ENCODE measurements at places on chromosomes 1 and 21.
A peak's percentile ranks its signal among the peaks of the same experiment; 100 is the strongest.

DNA sequence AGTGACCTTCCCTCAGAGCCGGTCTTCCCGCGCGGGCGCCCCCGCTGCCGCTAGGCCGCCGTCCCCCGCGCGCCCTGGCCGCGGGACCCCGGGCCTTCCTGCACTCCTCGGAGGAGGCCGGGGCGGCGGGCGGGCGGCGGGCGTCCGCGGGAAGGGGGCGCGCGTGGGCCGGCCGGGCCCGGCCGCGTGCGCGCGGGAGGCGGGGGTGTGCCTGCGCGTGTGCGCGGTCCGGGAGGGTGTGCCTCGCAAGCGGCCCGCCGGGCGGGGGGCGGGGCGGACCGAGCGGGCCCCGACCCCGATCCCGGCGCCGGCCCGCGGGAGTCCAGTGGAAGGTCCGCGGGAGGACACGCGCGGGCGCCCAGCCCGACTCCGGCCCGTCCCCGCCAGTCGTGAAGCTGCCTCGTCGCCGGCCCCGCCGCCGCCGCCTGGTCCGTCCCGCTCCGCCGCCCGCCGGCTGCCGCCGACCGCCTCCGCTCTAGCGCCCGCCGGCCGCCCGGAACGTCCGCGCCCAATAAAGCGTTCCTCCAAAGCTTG is 438 bp downstream of the MRPS6 start:
- no peak for DNase-seq

DNA sequence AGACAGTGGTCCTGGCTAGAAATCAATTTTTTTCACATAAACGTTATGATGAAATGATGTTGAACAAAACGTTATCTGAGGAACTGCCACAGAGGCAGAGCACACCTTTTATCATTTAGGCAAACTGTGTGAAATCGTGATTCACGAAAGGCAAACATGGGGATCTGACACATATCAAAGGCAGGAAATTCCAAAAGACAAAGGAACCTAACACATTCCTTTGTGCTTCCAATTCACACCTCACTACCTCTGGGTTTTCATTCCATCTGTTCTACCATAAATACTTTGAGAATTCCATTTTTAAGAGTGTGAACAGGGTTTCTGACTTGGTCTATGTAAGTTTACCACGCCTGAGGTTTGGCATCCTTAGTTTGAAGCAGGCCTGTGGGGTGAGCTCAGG is 119.5 kb upstream of the KRTAP19-8 start:
- DNase-seq, result no peak

GRCh38 chr1:15349133-15349532 is 60.6 kb upstream of the EFHD2 start:
- no peak for DNase-seq

- no peak for DNase-seq
Measured at GRCh38 chr1:94416901-94417727, 1.1 kb upstream of the ABCD3 start.

DNA sequence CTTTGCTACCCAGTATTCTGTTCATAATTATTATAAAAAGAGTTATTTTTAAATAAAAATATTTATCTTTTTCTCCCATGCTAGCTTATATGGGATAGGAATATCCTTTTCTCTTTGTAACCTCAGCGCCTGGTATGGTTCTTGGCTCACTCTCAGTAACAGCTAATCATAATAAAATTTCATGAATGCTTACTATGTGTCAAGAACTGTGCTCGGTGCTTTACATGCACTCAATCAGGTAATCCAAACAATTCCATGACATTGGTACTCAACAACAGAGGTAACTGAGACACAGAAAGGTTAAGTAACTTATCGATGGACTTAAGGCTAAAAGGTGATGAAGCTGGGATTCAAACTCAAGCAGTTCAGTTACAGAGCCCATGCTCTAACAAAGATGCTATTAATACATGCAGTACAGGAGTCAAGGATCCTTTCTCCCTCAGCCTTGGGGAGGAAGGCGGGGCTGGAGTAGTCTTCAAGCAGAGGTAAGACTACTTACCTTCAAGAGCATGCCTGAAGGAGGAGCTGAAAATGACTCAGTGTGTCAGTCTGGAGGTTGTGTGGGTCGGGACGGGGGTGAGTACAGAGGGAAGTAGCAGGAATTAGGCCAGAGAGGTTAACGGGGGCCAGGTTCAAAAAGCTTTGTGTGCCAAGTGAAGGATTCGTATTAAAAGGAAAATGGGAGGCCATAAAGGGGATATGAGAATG is 73.4 kb downstream of the PLPPR5 start:
- DNase-seq, result no peak

DNA sequence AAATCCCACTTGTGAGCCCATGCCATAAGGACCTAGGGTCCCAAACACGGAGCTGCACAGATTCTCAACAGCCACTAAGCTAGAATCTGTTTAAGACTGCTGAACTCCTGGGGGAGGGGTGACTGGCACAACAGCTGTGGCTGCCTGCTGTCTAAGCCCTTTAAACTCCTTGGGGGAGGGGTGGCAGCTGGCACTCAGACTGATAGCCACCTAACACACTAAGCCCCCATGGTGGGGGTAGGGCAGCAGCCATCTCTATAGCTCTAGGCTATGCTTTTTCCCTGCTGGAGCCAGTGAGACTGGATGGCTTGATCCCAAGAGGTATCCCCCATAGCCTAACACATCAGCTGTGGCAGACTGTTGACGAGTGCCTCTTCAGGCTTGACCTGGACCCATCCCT is 73.3 kb upstream of the FMO3 start:
- no peak for DNase-seq

GRCh38 chr1:227437495-227438008 is 119.3 kb upstream of the CDC42BPA start:
- no peak for DNase-seq

DNA sequence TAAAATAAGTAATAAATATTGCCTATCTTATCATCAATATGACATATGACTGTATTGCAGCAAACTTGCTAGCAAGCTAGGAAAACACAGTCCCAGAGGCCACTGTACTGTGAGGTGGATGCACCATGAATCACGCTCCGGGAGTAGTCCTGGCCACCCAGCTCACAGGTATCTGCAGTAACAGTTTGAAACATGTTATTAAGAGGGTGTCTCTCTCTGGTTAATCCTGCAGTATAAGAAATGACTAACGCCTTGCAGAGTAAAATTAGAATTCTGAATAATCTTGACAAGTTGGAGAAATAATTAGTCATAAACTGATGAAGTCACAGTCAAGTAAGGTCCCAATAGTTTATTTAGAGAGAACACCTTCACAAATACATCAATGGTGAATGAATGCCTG is 34.0 kb upstream of the DPT start:
- no peak for DNase-seq

GRCh38 chr1:118535901-118536300 is 350.9 kb upstream of the SPAG17 start:
- no peak for DNase-seq

GRCh38 chr1:1782399-1783221 is 4.3 kb upstream of the NADK start:
- DNase-seq, result no peak

- DNase-seq, result no peak
Measured at GRCh38 chr1:233695901-233696300, 82.0 kb downstream of the KCNK1 start.

DNA sequence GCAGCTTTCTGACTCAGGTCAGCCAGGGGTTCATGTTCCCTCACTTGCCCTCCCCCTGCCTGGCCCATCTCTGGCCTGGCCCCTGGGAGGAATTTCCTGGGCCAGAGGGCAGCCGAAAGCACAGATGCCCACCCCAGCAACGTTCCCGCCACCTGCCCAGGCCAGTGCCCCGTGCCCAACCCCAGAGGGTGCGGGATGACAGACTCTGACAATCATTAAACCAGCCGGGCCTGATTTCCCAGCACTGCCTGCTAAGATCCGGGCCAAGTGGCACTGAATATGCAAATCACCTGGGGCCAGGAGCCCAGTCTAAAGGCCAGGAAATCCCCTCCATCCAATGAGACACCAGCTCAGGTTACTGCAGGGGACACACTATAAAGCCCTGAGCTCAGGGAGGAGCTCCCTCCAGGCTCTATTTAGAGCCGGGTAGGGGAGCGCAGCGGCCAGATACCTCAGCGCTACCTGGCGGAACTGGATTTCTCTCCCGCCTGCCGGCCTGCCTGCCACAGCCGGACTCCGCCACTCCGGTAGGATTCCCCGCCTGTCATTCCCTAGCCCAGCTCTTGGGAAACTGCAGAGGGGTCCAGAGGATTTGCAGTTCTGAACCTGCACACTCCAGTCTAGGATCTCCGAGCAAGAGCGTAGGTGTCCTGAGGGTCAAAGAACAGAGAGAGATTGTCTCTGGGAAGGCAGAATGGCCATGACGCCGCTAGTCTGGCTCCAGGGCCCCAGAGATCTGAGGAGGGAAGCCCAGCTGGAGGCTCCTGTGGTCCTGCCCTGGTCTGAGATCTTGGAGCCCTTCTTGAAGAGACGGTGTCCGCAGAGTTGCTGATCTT is at the start of gene ELF3:
Gene ELF3 (plus strand): TSS at position 408 of the 836 bp plus-strand sequence. CDS start 550 bp downstream, outside the sequence.
- peak; percentile 74 for DNase-seq

- peak; percentile 90 for DNase-seq
Measured at GRCh38 chr1:24321697-24322469, 2.7 kb downstream of the GRHL3 start.

- no peak for DNase-seq
Measured at GRCh38 chr1:7386226-7387052, 384.7 kb upstream of the VAMP3 start.

DNA sequence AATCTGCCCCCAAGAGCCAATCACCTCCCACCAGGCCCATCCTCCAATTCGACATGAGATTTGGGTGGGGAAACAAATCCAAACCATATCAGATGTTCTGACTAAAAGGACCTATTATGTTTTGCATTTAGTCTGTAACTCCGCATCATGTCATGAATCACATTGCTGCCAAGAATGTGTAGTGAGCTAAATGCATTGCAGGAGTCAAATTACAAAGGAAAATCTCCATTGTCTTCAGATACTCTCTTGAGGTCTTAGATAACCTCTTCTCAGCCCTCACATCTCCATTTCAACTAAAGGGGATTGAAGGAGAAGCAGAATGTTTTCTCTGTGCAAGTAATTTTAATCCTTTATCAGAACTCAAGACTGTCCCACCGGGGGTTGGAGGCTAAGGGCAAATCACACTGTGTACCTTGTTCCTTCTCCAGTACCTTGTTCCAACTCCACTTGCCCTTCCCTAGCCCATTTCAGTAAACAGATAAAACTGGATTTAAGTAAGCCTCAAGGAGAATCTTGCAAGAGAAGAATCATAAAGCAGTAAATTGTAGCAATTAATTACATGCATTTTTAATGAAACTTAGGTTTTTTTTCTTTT is 34.1 kb downstream of the EXTL2 start:
- DNase-seq, result no peak

DNA sequence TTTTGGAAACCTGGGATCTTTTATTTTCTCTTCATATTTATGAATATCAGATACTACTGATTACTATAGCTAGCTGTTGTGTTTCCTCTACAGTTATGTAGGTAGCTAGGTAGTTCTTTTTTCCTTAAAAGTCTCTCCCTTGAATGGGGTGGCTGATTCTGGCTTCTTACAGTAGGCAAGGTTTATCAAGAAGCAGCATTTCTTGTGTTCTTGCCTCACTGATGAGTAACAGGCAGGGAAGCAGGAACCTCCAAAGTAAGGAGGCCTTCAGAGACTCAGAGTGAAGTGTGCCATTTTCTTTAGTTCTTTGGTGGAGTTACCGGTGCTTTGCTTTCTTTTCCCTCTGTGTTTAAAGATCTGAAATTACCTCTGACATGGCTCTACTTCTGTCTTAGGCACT is 56.0 kb downstream of the ZMYM4 start:
- no peak for DNase-seq

GRCh38 chr1:213089924-213090677 is 39.1 kb downstream of the RPS6KC1 start:
- no peak for DNase-seq

DNA sequence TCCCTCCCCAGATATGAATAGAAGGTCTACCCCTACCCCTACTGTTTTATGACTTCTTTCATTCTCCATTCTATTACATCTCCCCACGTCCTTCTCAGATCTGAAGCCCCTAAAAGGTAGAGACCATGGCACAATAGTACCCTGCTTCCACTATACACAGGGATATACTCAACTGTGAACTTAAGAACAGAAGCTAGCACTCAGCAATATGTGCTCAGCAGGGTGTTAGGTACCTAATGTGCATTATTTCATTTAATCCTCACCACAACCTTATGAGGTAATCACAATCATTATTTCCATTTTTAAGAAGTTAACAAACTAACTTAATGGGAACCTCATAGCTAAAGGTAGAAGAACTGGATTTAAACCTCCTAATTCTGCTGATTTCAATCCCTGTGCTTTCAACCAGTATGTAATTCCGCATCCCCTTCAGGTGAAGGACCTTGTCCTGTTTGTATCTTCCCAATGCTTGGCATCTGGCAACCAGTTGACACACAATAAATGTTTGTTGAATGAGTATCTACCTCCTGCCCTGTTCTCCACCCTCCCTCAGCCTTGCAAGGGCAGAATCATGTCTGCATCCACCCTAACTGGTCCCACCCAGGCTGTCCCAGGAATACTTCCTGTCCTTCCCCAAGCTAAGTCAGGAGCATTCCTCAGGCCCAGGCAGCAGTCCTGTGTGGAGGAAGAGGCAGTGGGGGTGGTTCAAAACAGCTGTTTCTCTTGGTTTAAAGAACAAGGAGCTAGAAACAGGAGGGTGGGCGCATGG is 6.5 kb downstream of the DENND2D start:
- DNase-seq, result no peak

- no peak for DNase-seq
Measured at GRCh38 chr21:38824124-38824822, 18.5 kb downstream of the ETS2 start.

DNA sequence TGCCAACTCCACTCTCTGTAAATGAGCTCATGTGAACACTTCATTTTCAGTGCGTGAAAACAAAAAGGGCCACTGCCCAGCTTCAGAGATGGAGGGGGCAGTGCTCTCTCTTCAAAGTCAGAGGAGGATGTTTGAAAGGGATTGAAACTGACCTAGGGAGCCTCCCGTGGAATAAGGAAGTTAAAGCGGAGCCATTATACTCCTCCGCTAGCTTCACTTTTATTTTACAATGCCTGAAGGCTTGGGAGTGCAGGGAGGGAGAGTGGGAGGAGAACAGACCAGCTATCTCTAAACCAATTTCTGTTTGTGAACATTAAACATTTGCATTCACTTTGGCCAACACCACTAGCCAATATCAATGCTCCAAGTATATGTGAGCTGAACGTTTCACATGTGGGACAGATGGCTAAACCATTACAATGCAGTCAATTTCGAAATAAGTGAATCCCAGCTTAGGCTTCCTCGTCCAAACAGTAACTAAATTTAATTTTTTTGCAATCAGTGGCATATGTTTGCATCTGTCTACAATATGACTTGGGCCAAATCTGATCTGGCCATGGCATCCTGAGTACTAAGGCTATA is 126.9 kb downstream of the ESRRG start:
- no peak for DNase-seq

- no peak for DNase-seq
Measured at GRCh38 chr1:18204575-18204974, 97.0 kb downstream of the IGSF21 start.

- no peak for DNase-seq
Measured at GRCh38 chr1:205048382-205048781, 5.4 kb downstream of the CNTN2 start.

DNA sequence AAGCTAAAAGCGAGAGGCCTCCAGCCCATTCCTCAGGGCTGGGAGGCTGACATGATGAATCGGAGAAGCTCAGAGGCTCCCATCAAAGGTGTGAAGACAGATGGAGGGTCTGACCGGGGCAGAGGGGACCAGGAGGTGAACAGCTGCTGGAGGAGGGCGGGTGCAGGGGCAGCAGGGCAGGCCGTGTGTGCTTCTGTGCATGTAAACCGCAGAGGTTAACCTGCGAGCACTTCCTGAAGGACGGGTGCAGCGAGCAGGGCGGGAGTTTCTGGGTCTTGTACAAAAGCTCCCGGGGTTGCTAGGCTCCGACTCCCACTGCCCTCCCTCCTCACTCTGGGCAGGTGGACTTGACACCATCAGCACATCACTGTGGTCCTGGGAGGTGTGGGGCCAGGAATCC is 75.2 kb downstream of the PAX7 start:
- no peak for DNase-seq

Data from RWPE2 (cell line).